8988T (cell line): ENCODE measurements at places on chromosomes 3 and 15.

- no peak for DNase-seq
These were observed 96.1 kb upstream of the SNTN start for GRCh38 chr3:63556401-63556800.

DNA sequence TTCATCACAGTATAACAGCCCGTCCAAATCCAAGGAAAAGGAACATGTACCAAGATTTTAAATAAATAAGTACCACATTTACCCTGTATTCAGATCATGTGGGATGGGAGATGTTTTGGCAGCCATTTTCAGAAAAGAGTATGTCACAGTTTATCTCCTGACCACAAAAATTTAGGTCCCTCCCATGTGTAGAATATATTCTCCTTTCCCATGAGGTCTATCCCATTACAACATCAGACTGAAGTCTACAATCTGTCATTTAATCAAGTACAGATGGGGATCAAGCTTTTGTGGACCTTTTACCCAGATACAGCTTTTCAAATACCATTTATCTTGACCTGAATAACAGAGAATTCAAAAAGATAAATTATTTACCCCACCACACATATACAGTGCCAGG is 444.5 kb downstream of the PLOD2 start:
- no peak for DNase-seq

DNA sequence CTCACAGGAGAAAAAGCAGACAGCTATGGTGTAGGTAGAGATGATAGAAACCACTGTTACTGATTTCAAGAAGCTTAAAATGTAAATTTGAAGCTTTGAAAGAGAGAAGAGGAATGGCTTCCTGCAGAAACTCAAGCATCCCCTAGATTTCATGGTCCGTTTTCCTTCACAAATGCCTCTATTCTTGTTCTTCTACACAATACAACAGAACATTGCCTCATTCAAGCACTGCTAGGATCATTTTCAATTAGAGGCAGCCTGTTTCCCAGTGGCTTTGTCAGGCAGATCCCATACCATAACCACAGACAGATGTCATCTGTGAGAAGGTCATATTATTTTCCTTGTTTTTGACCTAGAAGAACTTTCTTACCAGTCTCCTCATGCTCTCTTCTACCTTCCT is 77.9 kb upstream of the SPRED1 start:
- no peak for DNase-seq

DNA sequence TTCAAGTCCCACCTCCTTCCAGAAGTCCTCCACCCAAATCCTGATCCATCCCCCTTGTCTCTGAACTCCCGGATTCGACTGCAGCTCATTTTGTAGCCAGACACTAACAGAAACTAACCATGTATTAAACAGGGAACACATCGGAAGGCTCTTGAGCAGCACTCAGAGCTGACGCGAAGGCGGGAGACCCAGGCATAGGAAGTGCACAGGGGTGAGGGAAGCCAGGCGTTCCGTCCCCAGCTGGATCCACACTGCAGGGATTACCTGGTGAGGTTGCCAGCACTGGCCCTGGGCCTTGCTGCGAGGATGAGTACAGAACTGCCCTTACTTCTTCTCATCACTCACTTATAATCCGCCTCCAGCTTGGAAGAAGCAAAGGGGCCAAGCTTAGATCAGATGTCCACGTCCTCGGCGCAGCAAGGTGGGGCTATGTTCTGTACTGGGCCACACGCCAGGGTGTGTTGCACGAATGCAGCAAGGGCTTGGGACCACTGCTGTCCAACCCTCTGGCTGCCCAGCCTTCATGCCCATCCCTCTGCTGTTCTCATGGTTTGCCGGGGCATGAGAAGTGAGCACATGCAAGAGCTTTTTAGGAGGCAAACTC is 124.2 kb upstream of the SMAD3 start:
- no peak for DNase-seq

DNA sequence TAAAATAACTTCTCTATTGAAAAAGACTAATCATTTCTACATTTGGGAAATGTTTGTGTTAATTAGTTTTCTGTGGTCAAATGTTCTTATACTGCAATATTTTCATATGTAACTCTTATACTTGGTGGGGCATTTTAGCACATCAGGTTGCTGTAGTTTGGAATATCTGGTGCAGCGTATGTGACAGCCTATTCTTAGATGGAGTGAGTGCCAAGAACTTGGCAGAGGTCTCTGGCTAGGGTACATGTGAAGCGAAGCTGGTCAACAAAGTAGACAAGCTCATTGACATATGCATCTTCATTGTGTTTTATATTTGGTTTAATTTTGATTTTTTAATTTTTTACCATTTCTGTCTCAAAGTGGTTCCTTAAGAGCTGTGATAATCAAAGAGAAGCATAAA is 53.2 kb downstream of the CHAC1 start:
- DNase-seq, result no peak

- no peak for DNase-seq
These were observed 25.6 kb downstream of the SQOR start for GRCh38 chr15:45660231-45660979.

DNA sequence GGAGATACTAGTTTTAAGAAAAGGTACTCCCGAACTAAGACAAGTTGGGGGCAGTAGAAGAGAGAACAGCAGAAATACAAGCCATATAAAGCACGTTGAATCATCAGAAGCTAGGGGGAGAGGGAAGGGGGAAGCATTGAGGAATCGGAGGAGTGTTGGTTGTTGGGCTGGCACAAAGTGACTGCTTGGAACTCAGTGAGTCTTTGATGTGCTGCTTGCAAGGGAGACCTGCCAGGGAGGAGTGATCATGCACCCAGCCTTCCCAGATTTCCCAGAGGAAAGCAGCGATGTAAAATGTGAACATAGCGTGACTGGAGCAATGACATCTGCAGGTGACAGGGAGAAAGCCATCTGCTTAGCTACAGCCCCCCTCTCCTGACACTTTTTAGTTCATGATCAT is 192.4 kb upstream of the IL12A start:
- no peak for DNase-seq

DNA sequence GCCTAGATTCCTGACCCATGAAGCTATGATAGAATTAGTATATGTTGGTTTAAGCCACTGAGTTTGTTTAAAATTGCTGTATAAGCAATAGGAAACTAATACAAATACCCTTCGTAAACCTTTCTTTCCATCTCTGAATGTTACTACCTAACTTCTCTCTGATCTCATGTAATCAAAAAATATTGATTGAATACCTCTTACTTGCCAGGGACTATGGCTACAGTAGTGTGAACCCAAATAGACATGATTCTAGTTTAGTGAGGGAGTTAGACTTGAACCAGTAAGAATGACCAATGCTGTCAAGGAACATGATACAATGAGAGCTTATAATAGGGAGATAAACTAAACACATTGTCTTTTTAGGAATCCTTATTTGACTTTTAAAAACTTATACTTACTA is 19.4 kb downstream of the STT3B start:
- no peak for DNase-seq

GRCh38 chr3:159458010-159458409 is 530.6 kb upstream of the IL12A start:
- no peak for DNase-seq

GRCh38 chr3:186966406-186966805 is 36.1 kb downstream of the ST6GAL1 start:
- DNase-seq, result no peak

GRCh38 chr3:157543501-157544035 is 40.4 kb upstream of the VEPH1 start:
- no peak for DNase-seq

DNA sequence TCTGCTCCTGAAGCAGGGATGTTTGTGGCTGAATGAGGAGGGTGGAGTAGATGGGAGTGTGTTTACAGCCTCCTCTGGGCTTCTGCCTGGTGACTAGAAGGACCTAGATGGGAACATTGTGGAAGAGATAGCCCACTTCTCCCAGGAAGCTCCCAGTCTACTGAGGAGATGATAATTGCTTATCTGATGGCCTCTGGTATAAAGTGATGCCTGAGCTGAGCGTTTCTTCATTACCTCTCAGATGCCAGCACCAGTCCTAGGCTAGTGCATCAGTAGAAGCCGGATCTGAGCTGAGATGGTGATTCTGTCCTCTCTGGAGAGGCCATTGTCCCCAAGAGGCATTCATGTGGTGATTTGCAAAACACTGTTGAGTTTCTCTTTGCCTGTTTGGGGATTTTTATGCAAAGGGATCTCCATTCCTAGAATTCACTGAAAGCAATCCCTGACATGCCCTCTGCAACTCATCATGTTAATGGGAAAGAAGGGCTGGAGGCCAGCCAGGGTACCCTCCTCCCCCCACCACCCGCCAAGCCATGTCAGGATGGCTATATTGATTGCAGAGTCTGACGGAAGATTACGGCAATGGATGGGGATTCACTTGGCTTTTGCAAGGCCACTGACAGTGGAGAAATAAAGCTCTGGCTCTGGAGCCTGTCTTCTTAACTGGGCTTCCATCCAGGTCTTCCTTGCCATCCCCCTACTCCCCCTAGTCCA is 166.4 kb upstream of the ROPN1 start:
- no peak for DNase-seq
